H7 (cell line): ENCODE measurements at places on chromosomes 12 and 14.
A peak's percentile ranks its signal among the peaks of the same experiment; 100 is the strongest.

DNA sequence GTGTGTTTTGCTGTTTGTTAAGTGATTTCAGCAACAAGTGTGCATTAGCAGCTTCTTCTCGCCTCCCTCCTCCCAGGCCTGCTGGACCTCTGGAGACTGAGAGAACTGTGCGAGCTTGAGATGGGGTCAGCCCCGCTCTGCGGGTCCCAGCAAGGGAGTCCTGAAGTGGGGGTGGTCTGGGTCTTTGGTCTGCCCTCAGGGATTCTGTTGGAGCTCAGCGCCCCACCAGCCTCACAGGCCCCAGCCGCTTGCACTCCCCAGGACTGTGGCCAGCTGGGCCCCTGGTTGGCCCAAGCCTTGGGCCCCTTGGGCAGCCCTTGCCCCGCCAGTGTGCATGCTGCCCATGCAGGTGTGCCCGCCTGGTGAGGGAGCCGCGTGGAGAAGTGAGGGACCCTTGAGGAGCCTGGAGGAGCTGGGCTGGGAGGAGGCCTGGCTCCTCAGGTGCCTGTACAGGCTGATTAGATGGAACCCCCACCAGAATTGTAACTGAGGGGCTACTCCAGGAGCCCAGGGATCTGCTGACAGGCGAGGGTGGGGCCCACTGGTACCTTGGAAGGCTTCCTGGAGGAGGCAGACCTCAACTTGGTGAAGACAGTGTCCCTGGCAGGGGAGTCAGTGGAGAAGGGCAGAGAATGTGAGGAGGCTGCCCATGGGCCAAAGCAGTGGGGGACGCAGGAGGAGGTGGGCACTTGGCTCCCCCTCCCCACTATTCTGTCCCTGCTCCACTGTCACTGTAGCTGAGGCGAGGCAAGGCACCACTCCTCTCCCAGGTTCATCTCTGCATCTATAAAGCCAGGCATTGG lies 56.7 kb downstream of the BEGAIN start:
- peak; percentile 26 for DNase-seq

GRCh38 chr12:8644345-8645248 lies 18.0 kb downstream of the MFAP5 start:
- DNase-seq: no peak

GRCh38 chr12:43973385-43973784 lies 137.5 kb downstream of the TMEM117 start:
- DNase-seq: no peak

DNA sequence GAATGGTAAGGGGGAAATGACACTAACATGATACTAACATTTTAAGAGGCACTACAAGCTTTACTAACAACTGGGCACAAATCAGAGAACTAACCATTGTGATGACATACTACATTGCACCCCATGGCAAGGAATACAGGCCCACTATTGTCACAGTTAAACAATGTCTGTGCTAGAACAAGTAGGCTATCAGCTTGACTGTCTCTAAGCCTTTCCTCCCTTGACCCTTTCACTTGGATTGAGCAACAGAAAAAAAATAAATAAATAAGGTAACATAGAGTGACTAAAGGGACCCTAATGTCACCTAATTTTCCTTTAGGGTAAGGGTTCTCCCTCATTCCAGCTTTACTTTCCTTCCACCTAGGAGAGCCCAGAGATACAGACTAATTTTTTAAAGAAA lies 4.4 kb downstream of the SLC38A2 start:
- no peak for DNase-seq

- no peak for DNase-seq
These were observed 20.7 kb downstream of the GCH1 start for GRCh38 chr14:54881761-54882401.

DNA sequence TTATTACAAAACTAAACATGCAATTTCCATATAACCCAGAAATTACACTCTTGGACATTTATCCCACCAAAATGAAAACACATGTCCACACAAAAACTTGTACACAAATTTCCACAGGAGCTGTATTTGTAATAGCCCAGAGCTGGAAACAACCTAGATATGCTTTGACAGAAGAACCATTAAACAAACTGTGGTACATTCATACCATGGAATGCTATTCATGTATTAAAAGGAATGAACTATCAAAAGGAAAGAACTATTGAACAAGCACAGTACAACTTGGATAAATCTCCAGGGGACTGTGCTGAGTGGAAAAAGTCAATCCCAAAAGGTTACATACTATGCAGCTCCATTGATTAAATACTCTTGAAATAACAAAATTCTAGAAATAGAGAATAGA lies 35.8 kb upstream of the ERGIC2 start:
- DNase-seq: no peak

DNA sequence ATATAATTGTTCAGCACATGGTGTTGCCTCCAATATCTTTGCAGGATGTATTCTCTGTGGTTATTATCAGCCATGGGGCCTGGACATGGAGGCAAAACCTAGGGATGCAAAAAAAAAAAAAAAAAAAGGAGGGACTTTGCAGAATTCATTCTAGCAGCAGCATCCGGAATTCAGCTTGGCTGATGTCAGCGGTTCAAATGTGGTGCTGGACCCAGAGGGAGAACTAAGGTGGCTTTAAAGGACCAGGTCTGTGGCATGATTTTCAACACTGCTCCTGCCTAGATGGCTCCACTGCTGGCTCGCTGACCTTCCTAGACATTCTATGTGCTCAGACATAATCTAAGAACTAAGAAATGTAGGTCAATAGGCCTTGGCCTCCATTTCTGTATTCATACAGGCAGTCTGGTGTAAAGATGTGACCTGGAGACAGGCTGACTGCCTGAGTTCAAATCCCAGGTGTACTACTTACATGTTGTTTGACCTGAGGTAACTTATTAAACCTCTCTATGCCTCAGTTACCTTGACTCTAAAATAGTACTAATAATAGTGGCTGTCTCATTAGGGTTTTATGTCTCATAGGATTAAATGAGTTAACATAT lies 108.6 kb downstream of the PPM1A start:
- no peak for DNase-seq

DNA sequence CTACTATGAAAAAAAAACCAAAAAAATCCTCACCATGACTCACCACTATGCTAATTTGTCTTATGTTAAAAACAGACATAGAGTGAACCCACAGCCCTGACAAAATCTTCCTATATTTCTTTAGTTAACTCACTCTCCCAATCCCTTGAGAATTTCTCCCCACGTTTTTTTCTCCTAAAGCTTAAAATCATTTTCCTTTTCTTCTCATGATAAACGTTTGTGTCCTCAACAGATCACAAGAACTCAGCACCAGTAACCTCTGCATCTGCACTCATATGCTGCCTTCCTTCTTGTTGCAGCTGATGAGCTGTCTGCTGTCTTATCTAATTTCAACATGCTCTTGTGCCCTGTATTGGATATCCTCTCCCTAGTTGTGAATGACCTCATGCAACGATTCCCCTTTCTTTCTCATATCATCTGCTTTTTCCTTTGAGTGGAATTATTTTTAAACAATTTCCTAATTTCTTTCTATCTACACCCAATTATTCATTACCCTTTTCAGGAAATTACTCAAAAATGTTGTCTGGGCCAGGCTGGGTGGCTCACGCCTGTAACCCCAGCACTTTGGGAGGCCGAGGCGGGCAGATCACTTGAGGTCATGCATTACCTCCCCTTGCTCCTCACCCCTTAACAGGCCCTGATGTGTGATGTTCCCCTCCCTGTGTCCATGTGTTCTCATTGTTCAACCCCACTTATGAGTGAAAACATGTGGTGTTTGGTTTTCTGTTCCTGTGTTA lies 427.5 kb upstream of the MGAT4C start:
- DNase-seq: no peak

- no peak for DNase-seq
These were observed 28.3 kb upstream of the HIGD1C start for GRCh38 chr12:50924131-50924438.

DNA sequence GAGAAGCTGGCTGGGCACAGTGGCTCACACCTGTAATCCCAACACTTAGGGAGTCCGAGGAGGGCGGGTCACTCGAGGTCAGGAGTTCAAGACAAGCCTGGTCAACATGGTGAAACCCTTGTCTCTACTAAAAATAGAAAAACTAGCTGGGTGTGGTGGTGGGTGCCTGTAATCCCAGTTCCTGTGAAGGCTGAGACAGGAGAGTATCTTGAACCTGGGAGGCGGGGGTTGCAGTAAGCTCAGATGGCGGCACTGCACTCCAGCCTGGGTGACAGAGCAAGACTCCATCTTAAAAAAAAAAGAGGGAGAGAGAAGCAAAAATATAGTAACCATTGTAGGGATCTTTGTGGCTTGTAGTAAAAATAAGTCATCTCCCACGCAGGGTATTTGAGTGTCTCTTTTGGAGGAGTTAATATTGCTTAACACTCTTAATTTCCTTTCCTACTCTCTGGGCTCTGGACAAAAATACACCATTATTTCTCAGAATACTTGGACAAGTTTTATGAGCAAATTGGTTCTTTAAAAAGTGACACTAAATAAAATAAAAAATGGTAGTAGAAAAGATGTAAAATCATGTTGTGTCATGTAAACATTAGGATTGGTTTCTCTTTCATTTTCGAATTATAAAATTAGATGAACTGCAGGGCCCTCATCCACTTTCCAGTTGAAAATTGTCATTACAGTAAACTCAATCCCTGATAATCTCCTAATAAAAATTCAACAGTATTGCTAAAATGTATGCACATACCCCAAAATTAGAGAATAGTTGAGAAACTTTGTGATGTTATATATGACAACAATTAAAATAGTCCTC lies 61.1 kb upstream of the C12orf71 start:
- DNase-seq: no peak
